Activated T-helper 1 cell treated with anti-CD3 and anti-CD28 coated beads, Interleukin-12 subunit alpha, Interleukin-12 subunit beta, Interleukin-2, Interleukin-4 antibody, amounts not matched to agents 30 ng/mL and 10 ng/mL and 1 ng/mL, durations not matched to agents 14 hours and 24 hours and 36 hours (primary cell): ENCODE measurements at places on chromosomes 6 and 20.
A peak's percentile ranks its signal among the peaks of the same experiment; 100 is the strongest.

DNA sequence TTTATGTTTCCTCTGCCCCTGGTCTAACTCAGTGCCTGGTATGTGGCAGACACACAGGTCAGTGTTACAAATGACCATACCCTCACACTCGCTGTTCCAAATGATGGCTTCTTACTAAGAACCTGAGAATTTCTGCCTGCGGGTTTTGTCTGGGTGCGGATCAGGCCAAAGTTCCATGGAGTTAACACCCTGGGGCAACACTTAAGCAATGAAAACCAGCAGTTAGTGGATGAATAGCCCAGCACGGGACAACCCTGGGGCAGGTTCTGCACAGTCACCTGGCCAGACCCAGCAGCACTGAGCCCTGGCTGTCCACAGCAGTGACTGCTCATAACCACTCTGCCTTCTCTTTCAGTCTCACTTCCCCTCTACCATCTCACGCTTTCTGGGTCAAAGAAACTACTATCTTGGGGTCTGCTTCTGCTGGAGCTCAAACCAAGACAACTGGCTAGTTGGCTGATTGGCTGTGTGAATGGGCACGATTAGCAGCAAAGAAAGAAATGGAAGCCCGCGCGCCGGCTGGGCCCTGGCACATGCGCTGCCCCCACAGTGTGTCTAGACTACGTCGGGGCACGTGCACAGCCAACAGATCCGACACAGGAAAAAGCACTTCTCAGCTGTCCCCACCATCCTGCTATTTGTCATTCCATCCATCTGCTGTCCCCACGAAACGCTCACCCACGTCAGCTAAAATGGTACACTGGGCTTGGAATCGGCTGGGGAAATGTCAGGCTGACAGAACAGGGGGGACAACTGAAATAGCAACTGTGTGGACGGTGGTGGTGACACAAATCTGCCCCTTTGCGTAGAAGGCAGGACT, 36.6 kb downstream of the MGME1 start:
- DNase-seq: no peak

DNA sequence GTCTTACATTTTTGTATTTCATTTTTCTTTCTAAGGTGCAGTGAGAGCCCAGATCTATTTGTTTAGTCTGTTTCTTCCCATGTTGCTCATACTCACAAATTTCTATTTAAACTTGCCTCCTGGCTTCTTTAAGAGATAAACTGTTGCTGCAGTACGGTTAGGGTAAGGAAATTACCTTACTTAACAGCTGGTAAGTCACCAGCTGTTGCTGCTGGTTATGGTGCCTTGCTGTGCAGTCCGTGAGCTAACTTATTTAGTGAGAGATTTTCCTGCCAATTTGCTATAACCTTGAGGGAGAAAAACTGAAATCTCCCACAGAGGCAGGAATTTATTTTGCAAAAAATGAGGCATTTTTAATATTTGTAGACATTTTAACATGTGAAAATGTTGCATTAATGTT, 261.0 kb downstream of the UST start:
- DNase-seq: no peak

DNA sequence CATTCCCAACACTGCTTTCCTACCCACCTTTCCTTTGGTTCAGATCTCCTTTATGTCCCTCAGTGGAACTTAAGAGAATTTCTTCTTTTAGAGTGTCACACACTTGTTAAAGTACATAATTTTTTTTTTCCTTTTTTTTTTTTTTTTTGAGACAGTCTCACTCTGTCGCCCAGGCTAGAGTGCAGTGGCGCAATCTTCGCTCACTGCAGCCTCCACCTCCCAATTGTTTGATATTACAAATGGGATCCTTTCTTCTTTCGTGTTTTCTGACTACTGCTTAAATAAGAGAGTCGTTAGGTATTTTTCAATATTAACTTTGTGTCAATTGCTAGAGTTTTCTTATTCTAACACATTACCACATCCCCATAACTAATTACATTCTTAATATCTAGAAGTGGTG, 29.1 kb downstream of the NUP153 start:
- DNase-seq: no peak

DNA sequence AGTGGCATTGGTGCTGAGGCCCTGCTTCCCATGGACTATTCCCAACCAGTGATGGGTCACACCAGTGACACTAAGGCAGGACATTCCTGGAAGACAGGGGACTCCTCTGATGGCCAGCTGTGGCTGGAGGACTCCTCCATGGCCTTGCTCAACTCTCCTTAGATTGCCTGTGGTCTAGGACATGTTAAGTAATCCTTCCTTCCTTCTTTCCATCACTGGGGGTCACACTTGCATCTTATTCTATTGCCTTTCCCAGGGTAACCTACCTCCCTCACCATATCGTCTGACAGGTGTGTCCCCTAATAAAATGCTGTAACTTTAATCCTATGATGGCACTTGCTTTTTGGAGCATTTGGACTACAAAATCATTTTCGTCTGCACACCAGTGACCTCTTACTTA, 24.5 kb upstream of the HLA-A start:
- no peak for DNase-seq

- no peak for DNase-seq
Measured at GRCh38 chr6:158125271-158125670, 42.8 kb downstream of the SERAC1 start.

DNA sequence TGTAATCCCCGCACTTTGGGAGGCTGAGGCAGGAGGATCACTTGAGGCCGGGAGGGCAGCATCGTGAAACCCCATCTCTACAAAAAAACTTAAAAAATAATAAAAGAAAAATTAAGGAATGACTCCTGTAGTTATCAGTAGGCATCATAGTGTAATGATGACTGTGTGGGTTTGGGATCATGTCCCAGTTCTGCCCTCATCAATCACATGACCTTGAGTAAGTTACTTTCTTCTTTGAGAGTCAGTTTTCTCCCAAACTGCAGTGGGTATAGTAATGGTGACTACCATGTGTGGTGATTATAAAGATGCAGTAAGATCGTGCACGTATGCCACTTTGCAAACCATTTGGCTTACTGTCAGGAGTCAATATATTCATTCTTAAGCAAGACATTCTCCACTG, 89.2 kb downstream of the TXNDC5 start:
- DNase-seq: no peak

GRCh38 chr6:125213939-125214338, 60.4 kb downstream of the TPD52L1 start:
- DNase-seq: no peak

- DNase-seq: no peak
Measured at GRCh38 chr6:46491201-46491627, at the start of gene RCAN2. Gene RCAN2 (minus strand): TSS chr6:46491449.

DNA sequence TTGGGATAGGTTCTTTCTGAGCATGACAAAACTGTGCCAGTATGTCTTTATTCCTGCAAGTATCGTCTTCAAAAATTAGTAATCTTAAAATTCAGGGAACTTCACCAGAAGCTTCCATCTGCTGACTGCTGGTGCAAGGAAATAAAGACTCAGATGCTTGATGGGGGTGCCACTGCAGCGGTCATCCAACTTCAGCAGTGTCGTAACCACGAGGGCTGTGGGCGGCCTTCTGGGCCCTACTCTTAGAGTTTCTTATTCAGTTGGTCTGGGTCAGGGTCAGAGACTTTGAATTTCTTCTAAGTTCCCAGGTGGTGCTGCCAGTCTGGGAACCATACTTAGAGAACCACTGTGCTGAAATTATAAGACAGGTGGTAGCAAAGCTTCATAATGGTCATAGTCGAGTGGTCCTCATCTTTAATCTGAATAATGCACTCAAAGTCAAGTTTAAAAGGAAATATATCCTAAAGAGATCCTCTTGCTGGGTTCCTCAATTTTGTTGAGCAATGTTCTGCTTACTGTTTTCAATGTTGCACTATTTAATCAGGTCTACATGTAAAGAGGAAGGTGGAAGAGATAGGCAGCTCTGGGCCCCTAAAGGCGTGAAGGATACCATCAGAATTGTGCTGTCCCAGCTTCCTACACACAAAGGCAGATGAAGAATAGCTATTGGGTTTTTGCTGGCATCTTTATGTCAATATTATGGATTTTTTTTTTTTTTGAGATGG, 165.4 kb upstream of the GMDS start:
- DNase-seq: no peak

DNA sequence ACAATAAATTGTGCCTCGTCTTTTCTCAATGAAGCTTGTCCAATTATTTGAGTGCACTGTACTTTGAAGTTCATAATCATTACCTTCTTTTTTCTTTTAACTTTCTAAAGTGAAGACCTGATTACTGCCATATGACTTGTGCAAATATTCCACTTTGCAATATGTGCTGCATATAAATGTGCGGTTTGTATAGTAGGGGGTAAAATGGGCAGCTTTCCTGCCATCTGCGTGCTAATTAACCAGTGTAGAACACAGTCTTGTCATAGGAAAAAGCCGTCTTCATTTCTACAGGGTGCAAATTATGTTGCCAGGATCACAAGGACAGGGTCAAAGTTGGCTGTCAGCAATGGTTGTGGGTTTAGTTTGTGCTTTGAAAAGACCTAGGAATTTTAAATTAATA, 397.0 kb downstream of the NKAIN2 start:
- no peak for DNase-seq

GRCh38 chr6:118859517-118860064, 34.4 kb upstream of the ASF1A start:
- no peak for DNase-seq

- no peak for DNase-seq
Measured at GRCh38 chr6:128422871-128423270, 97.5 kb downstream of the PTPRK start.

DNA sequence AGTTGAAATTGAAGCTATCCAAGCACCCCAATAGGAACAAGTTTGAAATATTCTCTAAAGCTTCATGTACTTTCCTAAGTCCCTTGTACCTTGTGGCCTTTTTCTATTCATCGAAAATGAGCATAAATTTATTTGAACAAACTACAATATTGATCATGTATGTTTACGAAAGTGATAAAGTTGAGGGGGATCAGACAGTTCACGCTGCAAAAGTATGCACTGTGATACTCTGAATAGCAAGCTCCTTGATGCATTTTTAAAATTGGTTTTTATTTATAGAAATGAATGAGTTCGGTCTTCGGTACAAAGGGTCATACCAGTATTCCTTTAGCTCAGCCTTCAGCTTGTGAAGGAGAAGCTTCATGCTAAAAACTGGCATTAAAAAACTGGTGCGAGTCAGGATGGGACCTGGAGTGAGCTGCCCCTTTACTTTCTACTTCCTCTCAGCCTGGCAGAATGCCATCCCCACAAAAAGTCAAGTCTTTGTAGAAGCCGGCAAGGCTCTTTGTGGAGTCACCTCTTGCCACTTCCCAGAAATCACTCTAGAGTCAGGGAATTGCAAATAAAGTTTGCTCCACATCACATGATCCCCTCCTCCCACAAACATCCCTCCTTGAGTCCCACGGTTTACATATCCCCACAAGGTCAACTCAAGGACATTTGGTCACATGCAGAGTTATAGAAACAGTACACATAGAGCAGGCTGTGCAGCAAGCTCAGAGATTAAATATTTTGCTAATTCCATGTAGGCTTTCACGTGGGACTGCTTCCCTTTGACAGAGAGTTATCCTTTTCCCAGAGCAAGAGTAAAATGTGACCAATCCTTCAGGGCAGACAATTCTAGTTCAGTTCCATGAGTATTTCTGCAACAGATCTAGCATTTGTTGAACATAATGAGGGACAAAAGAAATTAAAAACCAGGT, 34.6 kb upstream of the ADGRF1 start:
- no peak for DNase-seq

GRCh38 chr20:62433658-62434497, 6.5 kb upstream of the RBBP8NL start:
- DNase-seq: no peak

- no peak for DNase-seq
Measured at GRCh38 chr6:83270971-83271719, 78.0 kb downstream of the RWDD2A start.

DNA sequence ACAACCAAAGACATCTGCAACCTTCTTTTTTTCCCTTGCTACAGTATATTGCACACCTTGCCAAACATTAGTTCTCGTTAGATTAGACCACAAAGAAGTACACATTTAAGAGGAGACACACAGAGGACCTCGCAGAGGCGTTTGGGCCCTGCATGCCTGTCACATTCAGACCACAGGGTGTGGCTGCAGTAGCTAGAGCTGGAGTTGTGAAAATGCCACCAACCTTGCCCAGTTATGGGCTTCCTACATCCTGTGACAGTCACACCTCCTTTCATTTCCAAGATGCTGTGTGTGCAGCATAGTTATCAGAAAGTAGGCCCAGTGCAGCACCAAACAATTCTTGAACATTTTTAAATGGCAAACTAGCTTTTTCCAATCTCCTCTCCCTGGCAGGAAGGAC, 2.4 kb downstream of the SYNE1 start:
- DNase-seq: no peak

DNA sequence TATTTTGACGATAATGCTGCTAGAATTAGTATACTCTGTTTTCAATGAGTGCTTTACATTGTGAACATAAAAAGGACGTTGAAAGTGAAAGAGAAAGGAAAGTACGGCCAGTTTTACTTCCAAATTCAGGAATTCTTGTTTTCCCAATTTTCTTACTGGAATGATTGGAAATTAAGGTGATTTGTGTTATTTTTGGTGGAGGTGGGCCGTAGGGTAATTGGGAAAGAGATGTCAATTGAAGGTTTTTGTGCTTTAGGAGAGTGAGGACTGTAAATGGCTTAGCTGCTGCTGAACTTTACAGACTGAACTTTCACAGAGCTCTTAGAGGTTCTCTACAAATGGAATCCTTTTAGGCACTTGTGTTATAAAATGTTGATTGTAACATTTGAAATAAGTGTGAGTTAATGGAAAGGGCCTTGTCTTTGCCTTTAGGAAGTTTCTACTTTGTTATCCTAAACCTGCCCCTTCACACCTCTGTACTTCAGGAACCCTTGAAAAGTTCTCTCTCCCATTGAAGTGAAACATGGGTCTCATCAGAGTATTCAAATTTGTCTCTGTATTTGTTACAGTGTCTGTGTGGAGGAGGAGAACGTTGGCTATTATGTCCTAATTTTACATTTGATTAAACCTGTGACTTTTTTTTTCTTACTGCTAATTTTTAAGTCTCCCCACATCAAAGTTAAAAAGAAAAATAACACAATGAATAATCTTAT, 256.4 kb downstream of the ARID1B start:
- no peak for DNase-seq

GRCh38 chr20:34268851-34269636, 27.8 kb downstream of the ASIP start:
- no peak for DNase-seq

DNA sequence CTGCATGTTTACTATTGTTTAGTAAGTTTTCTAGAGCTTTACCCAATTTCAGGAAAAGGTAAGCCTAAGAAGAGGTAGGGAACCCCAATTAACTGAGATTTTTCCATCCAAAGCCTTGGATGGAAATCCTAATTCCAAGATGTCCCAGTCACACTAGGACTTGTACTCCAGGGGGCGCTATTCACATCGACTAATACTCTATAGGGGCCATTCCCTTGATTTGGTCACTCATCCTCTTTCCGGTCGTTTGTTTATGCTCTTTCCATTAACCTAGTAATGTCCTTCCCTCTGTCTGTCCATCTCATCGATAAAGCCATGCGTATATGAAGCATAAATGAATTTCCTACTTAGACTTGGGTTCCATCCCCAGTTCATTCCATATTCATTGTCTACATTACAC, 80.8 kb upstream of the FUCA2 start:
- DNase-seq: no peak

- peak; percentile 5 for DNase-seq
Measured at GRCh38 chr6:83193747-83194566, 800 bp downstream of the RWDD2A start.
